Dermis blood vessel endothelial cell (primary cell): ENCODE measurements at places on chromosomes 1 and 21.

DNA sequence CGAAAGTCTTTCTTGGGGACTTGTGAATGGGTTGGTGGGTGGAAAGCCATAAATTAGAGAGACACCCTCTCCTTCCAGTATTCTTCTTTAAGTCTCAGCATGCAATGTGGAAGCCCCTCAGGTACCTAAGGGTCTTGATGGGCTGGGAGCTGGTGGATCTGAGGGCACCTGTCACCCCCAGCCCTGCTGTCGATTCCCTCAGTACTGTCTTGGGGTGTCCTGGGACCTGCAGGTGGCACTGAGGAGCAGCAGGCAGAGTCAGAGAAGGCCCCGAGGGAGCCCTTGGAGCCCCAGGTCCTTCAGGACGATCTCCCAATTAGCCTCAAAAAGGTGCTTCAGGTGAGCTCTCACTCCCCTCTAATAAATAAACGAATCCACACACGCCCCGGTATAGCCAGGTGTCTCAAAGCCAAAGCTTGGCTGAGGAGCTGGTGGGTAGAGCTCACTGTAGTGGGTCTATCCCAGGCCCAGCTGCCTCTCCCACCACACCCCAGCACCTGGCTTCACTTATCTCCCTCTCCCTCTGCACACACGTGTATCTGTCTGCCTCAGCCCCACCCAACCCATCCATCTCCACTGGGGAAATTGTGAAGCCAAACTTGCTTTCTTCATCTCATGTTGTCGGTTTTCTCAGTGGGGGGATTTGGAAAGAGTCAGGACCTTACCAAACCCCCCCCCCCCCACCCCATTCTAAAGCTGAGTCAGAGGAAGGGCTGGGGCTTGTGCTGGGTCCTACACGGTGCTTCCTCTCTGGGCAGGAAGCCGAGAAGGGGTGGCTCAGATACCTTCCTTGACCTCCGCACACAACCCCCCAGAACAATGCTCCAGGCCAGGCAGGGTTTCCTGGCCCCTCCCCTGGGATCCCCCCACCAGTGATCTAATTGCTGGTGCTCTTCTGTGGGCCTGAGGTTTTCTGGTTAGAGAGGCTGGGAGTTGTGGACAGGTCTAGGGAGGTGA, 1.6 kb downstream of the ADAM15 start:
- peak; percentile 88 for DNase-seq

- no peak for DNase-seq
These were observed 370 bp downstream of the PERM1 start for GRCh38 chr1:981491-981954.

GRCh38 chr1:25724966-25725365, 75.0 kb upstream of the SELENON start:
- DNase-seq: no peak

DNA sequence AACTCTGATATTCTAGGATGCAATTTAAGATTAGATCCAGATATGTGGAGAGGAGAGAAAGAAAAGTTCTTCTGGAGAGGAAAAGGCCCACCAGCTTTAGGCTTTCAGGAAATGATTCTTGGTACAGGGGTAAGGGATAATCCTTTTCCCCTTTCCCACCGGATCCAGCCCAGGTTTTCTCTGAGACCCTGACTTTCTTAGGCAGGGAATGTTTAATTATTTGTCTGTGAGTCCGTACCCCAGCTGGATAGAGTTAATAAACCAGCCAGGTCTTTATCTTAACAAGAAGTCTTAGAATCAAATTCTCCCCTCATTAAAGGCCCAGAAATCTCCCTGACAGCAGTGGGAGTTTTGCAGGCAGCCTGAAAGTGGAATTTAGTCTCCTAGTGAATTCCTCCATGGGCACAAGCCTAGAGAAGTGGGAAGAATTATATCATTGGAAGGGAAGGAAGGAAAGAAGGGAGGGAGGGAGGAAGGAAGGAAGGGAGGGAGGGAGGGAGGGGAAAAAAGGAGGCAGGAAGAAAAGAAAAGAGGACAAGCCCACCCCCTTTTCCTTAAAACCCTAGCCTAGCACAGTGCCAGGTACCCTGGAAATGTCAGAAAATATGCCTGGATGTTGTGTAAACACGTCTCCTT, 189.0 kb downstream of the PLPP3 start:
- peak; percentile 22 for DNase-seq

DNA sequence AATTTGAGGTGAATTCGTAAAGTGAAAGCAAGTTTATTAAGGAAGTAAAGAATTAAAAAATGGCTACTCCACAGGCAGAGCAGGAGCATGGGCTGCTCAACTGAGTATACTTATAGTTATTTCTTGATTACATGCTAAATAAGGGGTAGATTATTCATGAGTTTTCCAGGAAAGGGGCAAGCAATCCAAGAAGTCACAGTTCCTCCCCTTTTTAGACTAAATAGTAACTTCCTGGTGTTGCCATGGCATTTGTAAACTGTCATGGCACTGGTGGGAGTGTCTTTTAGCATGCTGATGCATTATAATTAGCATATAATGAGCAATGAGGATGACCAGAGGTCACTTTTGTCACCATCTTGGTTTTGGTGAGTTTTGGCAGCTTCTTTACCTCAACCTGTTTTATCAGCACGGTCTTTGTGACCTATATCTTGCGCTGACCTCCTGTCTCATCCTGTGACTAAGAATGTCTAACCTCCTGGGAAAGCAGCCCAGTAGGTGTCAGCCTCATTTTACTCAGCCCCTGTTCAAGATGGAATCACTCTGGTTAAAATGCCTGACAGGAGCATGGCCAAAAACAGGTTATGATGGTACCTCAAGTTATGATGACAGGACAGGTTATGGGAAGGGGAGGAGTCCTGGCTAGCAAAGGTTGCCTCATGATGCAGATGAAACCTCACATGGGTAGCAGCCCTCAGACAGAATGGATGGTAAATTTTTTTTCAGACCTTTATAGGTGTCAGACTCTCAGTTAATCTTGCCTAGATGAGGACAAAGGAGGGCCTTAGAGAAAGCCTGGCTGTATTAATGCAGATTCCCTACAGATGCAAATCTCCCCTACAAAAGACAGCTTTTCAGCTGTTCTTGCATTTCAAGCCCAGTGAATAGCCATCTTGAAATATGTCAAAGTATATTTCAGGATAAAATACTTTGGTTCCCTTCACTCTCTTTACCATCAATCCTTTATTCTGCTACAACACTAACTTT, 49.7 kb downstream of the SIPA1L2 start:
- DNase-seq: no peak

DNA sequence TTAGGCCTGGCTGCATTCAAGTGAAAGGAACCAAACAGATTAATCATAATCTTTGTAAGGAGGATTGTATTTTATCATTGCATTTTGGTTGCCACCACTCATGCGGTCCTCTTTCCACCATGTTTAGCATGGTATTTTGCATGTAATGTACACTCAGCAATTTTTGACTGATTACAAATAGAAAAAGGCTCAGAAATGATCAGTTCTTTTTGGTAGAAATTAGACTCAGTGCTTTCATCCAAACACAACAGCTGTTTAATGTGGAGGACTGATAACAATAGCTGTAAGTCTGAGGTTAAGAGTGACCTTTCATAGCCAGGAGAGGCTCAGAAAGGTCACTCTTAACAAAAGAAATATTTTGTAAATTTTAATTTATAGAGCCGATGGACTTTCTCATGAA, 25.3 kb upstream of the DPH5 start:
- no peak for DNase-seq

DNA sequence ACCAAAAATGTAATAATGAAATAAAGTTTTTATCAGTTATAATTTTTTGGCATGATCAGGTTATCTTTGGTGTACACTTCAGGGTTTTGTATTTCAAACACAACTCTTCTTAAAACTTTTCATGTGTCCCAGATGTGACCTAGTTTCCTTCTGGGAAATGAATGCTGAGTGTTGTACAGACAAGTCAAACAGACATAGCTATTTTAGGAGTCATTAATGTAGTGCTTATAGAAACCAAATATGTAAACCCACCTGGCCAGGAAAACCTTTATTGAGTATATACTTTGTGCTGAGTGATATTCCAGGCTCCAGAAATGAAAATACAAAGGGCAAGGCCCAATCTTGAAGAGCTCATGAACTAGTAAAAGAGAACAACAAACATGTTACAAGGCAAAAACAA, 25.9 kb upstream of the HOOK1 start:
- DNase-seq: no peak

DNA sequence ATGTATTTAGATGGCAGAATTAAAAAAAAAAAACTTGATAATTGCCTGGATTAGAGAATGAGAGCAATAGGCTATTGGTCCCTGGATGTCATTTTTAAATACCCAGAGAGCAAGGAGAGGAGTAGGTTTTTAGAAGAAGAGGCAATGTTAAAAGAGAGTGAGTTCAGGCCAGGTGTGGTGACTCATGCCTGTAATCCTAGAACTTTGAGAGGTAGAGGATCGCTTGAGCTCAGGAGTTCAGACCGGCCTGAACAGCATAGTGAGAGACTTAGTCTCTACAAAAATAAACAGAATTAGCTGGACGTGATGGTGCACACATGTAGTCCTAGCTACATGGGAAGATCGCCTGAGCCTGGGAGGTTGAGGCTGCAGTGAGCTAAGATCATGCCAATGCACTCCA, 15.9 kb upstream of the MUTYH start:
- no peak for DNase-seq

GRCh38 chr1:75794382-75794781, 2.3 kb upstream of the MSH4 start:
- no peak for DNase-seq

- peak; percentile 39 for DNase-seq
These were observed 86.2 kb downstream of the NGF start for GRCh38 chr1:115251856-115252255.

DNA sequence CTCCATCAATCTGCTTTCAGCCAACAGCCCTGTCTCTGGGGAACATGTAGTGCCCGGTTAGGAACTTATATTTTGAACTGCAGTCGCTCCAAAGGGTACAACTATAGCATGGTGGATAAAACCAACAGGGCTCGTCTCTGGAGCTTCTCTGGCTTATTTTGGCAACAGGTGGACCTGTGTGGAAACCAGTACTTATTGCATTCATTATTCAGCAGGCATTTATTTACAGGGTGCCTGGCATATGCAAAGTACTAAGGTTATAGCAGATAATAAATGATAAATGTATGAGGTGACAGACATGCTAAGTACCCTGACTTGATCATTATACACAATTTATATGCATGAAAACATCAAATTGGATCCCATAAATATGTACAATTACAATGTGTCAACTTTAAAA, 93.7 kb downstream of the RGS7 start:
- DNase-seq: no peak

- peak; percentile 94 for DNase-seq
These were observed 32.2 kb downstream of the BATF3 start for GRCh38 chr1:212667223-212668139.
